ENCODE measurements at places on chromosomes 4 and X.

GRCh38 chr4:4694296-4694772 is 152.5 kb upstream of the STX18 start:
- no peak for DNase-seq

- DNase-seq, result no peak
Measured at GRCh38 chrX:9897761-9898161, 69.4 kb upstream of the CLDN34 start.

GRCh38 chr4:71382900-71383560 is 44.2 kb downstream of the SLC4A4 start:
- no peak for DNase-seq

- DNase-seq, result no peak
Measured at GRCh38 chrX:22345884-22346283, 73.2 kb downstream of the CBLL2 start.

DNA sequence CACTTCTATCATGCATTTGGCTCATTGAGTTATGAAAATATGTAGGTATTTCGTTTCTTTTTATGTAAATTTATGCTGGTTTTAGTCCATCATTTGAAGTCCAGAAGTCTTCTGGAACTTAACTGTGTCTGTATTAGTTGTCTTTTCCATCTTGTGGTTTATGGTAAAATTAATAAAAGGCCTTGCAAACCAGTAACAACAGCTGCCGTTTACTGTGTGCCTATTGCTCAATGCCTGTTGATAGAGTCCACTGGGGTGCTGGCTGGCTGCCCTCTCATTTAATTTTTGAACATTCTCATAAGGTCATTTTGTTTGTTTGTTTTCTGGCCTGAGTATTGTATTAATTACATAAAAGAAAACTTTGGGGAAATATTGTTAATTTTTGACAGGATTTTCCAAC is 98.0 kb downstream of the NAA11 start:
- no peak for DNase-seq

DNA sequence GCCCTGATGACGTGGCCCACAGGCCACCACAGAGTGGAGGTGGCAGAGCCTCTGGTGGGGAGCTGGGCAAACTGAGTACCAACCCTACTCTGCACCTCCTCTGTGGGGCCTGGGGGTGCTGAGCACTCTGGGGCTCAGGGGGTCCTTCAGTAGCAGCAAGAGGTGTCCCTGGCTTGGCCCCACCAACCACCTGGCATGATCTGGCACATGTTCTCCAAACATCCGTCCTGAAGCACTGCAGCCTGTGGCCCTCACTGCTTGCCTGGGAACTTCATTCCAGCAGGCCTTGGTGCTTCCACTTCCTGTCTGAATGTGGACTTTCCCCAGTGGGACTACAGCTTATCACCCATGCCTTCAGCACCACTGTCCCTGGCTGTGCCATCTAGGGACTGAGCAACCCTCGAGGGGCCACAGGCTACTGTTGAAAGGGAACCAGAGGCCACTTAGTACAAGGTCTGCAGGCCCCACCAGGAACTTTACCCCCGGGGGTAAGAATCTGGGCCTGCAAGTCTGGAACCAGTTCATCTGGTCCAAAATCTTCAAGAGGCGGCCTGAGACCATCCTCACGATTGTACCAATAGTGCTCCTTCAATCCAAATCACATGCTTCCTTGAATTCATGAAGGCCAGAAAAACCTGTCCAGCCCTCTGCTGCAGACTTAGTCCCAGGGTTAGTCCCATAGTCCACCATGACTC is 13.2 kb downstream of the TNIP2 start:
- no peak for DNase-seq

- no peak for DNase-seq
Measured at GRCh38 chrX:117835034-117835433, 281.6 kb downstream of the KLHL13 start.

DNA sequence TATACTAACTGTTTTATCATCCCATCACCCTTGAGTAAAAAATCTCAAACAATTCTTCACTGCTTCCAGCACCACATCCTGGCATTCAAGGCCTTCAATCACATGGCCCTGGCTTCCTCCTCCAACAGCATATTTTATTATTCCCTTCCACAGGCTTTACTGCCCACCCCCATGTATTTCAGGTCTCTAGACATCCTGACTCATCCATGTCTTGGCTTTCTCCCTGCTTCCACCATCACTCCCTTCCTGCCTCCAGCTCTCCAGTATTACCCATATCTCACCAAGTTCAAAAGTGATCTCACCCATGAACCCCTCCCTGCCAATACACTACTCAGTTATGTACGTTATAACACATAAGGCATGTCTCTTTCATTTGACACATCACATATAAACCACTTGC is 34.7 kb upstream of the PLAC1 start:
- DNase-seq, result no peak

DNA sequence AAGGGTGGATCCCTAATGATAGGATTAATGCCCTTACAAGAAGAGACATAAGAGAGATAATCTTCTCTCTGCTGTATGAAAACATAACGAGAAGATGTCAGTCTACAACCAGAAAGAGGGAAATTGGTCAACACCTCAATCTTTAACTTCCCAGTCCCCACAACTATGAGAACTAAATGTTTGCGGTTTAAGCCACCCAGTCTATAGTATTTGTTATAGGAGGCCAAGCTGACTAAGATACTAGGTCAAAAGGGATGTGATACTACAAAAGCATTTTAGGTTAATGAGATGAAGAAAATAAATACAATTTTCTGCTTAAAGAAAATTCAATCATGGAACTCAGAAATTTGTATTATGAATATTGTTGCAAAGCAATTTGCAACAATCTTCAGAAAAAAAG is 55.4 kb upstream of the LHFPL1 start:
- no peak for DNase-seq

- DNase-seq, result no peak
Measured at GRCh38 chr4:185286571-185286970, 77.2 kb downstream of the SNX25 start.

- DNase-seq, result no peak
Measured at GRCh38 chr4:10095296-10095991, 21.2 kb downstream of the WDR1 start.

DNA sequence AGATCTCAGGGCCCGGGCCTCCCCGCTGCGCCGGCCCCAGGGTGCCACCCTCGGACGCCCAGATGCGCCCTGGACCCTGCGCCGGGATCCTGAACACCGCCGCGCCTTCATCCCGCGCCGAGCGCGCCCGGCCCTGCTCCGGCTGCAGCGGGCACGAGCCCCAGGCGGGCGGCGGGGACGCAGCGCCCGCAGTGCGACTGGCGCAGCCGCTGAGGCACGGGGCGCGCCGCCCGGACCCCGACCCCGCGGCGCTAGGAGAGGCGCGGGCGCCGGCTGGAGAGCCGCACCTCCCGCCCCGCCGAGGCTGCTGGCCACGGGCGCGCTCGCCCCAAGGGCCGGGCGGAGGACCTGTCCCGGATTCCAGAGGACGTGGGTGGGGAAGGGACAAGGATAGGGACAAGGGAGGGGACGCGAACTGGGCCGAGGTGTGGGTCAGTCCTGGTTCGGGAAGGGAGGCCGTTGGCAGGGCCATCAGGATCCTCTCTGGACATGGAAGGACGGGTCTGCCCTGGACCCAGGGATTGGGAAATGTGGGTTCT is 1.1 kb downstream of the ZFYVE28 start:
- DNase-seq, result no peak
